ENCODE measurements at places on chromosomes 12 and 14.

DNA sequence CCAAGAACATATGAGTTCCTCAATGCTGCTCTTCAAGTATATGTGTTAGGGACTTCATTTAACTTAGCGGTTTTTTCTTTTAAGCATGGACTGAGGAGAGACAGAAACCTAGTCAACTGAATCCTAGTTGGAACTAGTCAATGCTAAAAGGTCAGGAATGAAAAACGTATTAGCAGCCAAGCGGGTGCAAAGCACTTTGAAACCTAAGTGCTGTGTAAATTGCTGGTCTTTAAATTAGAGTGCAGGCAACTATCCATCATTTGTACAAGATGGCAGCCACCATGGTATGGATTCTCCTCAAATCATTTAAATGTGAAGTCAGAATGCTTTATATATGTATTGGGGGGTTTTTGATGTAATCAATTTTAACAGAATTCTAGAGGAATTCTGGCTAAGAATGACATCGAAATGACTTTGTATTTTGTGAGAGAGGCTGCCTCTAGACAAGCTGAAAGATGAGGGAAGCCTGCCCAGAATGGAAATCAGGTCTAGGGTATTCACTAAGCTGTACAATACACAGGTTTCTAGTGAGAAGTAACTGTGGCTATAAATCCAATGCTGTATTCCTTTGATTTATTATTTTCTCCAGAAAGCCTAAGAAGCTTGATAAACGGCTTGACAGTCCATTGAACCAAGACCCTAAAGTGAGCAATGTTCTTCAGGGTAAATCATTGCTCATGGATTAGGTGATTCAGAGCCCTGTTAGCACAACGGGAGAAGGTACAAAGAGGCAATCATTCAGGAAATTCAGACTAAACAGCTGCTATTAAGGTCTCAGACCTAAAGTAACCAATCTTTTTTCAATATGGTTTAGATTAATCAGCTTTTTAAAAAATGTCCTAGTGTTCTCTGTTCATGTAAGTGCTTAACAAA lies 198.8 kb downstream of the ANO2 start:
- no peak for DNase-seq

- no peak for DNase-seq
Observed at GRCh38 chr12:116136340-116136739, 141.2 kb downstream of the MED13L start.

DNA sequence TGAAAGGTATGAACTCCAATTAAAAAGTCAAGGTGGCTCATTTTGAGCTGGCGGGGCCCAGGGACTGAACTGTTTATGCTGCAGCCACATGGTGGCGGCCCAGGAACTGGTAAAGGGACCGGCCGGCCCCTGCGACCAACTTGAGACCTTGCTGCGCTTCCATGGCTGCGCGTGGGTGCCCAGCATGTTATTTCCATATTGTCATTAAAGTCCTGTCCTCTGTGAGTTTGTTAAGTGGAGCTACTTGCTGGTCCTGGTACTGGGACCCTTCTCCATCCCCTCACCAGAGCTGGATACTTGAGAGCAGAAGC lies 62.3 kb downstream of the BEGAIN start:
- DNase-seq: peak; percentile 57

DNA sequence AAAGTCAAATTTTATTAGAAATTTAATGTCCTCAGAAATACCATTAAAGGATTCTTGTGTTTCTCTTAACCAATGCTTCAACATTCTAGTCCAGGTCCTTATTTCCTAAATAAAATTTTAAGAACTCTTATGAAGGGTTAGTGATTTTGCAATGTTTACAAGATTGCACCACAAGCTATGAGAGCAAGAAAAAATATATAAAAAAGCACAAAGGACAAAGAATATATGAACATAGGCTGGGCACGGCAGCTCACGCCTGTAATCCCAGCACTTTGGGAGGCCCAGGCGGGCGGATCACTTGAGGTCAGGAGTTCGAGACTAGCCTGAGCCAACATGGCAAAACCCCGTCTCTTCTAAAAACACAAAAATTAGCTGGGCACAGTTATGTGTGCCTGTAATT lies 7.7 kb downstream of the RACGAP1 start:
- DNase-seq: no peak

- peak; percentile 54 for DNase-seq
Observed at GRCh38 chr12:122790393-122791075, 16.2 kb downstream of the CCDC62 start.

GRCh38 chr12:64500394-64500793 lies 48.5 kb downstream of the TBK1 start:
- DNase-seq: no peak
